ENCODE measurements at places on chromosomes 11 and 22.

DNA sequence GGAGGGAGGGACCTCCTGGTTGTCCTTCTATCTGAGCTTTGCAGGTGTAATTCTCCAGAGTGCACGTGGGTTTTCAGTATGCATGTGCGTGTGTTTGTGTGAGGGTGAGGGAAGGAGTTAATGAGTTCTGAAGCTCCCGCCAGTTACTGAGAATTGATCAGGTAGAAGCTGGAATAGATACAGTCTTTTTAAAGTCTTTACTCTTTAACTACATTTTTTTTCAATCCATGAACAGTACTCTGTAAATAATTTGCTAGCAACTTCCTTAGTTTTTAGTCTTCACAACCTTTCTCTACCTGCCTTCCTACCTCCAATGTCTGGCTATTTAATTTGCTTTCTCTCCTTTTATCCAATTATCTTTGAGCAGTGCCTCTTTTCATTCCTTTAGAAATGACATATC, 25.5 kb downstream of the ARHGAP42 start:
- no peak for DNase-seq

GRCh38 chr22:38335077-38335476, 17.8 kb upstream of the CSNK1E start:
- DNase-seq: no peak

GRCh38 chr11:2940147-2940920, 11.1 kb upstream of the PHLDA2 start:
- DNase-seq: no peak

DNA sequence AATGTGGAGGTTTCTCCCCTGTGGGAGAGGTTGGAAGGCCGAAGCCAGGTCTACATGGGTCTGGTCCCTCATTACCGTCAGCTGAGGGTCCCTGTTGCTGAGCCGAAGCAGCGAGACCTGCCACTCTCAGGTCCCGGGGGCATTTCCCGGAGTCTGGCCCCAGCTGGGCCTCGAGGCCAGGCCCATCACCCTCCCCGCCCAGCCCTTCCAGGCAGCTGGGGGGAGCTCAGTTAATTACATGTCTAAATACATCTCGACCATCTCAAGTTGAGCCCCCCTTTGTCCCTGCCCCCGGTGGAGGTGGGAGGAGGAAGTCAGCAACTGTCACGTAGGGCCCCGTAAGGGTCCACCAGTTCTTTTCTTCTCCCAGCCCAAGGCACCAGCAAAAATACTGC, 3.6 kb downstream of the CDKN1C start:
- DNase-seq: no peak

DNA sequence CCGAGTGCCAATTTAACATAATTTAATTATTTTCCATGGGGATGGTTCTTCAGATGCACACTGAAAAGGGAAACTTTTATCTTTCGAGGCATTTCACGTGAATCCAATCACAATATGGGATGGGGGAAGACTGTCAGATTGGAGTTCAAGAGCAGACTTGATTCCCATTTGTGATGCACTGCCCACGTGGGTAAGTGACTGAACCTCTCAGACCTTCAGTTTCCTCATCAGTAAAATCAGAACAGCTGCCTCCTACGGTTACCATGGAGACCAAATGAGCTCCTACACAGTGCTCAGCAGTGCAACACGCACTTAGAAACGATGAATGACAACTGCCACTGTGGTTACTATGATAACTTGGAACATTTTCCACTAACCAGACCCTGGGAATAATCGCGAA, 21.7 kb downstream of the KIAA0930 start:
- peak; percentile 43 for DNase-seq

DNA sequence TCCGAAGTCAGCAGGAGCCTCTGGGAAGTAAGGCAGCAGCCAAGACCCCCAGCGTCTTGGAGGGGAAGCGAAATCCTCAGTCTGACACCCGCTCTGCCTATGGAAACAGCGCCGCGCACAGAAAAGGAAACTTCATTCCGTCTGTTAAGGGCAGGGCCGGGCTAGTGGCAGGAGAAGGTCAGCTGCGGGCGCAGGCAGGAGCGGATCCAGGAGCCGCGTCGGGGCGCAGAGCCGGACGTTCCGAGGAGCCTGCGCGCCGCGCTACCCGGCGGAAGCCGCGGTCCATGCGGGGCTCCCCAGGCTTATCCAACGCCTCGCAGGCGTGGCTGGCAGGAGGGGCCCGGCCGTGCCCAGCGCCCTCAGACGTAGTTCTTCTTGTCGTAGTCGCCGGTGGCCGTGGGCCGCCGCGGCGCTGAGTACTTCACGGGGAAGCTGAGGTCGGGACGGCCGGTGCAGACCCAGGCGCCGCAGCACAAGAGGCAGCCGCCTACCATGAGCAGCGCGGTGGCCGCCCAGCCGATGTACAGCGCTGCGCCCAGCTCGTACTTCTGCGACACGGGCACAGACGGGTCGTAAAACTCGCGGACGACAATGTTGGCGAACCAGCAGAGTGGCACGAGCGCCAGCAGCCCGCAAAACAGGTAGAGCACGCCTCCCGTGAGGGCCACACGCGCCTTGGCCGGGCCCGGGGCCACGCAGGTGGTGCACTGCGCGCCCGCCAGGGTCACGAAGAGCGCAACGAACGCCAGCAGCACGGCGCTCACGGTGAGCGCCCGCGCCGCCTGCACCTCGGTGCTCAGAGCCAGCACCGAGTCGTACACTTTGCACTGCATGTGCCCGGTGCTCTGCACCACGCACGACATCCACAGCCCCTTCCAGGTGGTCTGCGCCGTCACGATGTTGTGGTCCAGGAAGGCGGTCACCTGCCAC, 705 bp downstream of the CLDN5 start:
- no peak for DNase-seq

- no peak for DNase-seq
Observed at GRCh38 chr11:24181395-24182047, 315.3 kb upstream of the LUZP2 start.

DNA sequence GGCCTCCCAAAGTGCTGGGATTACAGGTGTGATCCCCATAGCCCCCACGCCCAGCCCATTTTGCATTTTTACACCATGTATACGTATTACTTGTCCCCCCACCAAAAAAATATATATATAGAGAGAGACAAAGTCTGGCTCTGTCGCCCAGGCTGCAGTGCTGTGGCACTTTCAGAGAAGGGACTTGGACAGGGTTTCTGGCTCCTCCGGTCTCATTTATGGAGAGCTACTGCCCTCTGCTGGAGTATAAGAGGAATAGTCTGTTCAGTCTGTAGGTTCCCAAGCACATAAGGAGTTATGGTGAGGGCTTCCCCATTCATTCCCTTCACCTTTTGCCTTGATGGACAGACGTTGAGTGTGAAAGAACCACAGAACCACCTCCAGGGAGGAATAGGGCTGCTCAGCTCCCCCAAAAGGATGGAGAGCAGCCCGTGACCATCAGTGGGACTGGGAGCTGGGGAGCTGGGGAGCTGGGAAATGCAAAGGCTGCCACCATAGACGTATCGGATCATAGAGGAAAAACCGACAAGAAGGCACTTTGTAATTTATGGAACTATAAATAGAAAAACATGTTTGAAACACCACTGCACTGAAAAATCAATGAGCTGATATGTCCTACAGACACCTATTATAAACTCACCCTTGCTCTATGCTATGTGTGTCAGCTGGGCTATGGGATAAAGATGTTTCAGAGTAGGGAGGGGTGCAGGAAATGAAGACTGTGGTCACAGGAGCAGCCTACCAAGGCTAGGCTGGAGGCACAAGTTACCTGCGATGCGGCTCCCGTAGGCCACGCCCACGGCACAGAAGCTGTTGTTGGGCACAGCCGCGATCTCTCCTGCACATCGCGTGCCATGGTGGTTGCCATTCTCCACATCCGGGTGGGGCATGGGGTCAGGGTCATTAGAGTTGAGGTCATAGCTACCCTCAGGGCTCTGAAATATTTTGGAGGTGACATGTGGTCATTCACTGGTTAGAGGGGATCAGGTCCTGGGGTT, 5.2 kb downstream of the PCSK7 start:
- peak; percentile 31 for DNase-seq

- no peak for DNase-seq
Observed at GRCh38 chr11:11779975-11780374, 61.8 kb upstream of the USP47 start.

DNA sequence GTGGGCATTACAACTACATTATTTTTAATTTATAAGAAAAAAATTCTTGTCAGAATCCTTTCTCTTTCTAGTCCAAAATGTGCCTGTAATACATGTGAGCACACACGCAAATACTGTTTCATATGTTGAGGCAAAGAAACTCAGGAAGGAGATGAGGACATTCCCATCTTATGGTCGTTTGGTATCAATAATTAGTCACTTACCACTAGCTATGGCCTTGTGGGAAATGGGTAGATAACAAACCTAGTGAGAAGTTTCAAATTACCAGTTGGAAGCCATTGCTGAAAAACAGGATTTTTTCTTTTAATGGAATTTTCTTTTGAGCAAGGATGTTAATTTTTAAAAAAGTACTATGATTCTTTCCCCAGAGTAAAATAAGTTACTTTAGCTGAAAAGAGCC, 25.7 kb downstream of the AMOTL1 start:
- DNase-seq: no peak

- DNase-seq: no peak
Observed at GRCh38 chr11:96842731-96843130, 452.9 kb downstream of the JRKL start.

DNA sequence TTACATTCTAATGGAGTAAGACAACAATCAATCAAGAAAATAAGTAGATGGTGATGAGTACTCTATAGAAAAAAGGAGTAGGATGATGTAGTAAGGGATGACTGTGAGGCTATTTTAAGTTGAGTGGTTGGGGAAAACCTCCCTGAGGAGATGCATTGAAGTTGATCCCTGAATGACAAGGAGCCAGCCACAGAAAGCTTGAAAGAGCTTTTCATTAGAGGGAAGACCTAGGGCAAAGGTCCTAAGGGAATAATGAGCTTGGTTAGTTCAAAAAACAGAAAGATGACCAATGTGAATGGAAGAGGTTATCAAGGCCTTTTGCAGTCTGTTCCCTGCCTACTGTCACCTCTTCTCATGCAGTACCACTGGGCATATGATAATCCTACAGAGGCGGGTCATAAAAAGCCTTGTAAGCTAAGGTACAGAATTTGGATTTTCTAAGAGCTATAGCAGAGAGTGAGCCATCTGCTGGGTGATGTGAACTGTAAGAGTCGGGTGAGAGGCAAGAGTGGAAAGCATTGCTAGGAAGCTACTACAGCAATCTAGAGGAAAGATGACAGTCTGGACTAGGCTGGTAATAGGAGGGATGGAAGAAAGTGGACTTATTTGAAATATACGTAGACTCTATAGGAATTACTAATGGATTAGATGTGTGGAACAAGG, 3.1 kb downstream of the PPP2R1B start:
- DNase-seq: no peak

- peak; percentile 84 for DNase-seq
Observed at GRCh38 chr11:87926250-87926970, 248.8 kb downstream of the RAB38 start.

DNA sequence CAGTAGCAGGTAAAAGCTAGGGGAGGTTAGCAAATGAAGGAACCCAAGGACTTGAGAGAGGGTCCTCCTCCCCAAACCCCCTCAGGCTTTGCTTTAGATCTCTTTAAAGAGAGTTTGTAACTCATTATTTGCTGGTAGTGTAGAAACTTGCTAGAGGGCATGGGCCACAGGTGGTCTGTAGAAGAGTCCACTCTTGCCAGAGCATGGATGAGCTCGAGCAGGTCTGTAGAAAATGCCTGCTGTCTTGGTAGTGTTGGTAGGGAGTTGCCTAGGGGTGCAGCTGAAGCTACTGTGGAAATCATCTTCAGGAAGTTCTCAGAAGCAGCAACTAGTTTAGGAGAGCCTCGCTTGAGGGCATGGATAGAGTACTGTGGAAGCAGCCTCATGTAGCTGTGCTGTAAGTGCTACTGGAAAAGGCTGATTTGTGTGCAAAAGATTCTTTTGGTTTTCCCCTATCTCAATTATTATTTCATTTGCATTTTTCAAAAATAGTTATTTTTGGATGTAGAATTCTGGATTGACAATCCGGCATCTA, 104.3 kb downstream of the TMEM135 start:
- DNase-seq: no peak

GRCh38 chr11:118406599-118407166, 5.3 kb downstream of the ATP5MG start:
- no peak for DNase-seq

DNA sequence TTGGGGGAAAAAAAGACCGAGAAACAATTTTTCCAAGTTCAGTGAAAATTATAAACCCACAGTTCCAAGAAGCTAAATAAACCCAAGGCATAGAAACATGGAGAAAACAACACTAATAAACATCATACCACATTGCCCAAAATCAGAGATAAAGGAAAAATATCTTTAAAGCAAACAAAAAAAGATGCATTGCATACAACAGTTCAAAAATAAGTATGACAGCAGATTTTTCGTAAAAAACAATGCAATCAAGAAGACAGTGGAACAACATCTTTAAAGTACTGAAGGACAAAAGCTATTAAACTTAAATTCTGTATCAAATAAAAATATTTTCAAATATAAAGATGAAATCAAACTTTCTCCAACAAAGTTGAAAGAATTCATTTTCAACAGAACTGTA, 921.3 kb downstream of the METTL15 start:
- no peak for DNase-seq

GRCh38 chr11:84224042-84224441, 937.9 kb upstream of the CCDC90B start:
- no peak for DNase-seq
